ENCODE measurements at places on chromosomes 4 and X.

GRCh38 chr4:53161787-53162433 lies 204.0 kb downstream of the SCFD2 start:
- no peak for DNase-seq

GRCh38 chr4:185920171-185920570 lies 108.2 kb upstream of the SORBS2 start:
- no peak for DNase-seq

DNA sequence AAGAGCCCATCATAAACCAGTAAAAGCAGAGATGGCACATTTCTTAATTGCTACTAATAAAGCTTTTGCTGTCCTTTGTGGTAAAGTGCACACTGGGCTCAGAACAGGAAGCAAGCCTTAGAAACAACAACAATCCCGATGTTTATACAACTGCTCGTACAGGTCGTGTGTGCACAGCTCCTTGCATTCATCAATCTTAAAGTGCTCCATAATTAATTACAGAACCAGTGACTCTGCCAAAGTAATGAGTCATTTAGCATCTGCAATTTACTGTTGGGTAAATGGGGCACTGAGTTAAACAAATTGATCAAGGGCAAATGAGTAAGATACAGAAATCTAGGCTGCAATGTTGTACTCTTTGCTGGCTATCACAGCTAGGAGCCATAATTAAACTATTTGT lies 61.3 kb upstream of the TXK start:
- DNase-seq = no peak

DNA sequence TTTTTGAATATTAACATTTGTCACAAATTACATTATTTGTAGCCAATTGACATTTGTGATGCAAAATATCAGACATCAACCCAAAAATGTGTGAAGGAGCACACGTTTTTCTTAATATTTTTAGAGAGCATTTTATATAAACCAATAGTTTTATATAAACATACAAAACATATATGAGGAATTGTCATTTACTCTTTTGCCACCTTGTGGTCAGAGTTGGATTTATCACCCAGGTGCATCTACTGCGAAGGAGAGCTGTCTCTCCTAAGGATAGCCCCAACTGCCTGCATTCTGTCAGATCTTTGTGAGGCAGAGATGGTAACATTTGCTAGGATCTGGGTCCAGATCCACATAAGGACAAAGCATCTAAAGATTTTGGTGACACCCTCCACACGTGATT lies 2.5 kb upstream of the USP27X start:
- peak; percentile 54 for DNase-seq

DNA sequence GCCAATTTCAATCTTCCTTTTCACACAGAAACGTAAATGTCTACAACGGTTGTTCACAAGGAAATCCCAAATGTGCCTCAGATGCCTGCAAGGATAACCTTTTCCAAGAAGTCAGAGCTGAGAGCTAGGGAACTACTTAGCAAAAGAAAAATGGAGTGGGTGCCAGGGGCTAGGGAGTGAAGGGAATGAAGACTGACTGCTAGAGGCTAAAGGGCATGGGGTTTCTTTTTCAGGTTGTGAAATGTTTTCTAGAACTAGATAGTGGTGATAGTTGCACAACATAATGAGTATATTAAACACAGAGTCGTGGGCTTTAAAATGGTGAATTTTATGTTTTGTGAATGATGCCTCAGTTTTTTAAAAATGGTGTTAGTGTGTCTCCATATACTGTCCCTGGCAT lies 53.4 kb downstream of the CD99L2 start:
- DNase-seq = no peak

DNA sequence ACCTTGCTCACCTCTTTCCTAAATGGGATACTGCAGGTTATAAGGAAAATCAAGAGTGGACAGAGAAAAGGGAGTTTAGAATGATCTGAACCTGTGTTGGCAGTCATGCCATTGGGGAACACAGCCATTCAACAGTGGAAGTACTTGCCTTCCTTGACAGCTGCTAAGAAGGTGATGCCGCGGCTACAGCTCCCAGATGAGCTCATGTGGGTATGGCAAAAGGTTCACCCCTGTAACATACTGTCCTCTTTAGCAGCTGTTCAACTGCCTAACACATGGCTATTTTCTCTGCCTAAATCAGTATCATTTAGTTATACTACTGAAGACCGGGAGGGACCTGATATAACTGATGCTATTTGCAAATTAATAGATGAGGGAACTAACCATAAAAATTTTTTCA lies 76.8 kb downstream of the DCHS2 start:
- no peak for DNase-seq

GRCh38 chr4:184282251-184282713 lies 64.6 kb upstream of the ENPP6 start:
- DNase-seq = peak; percentile 38

DNA sequence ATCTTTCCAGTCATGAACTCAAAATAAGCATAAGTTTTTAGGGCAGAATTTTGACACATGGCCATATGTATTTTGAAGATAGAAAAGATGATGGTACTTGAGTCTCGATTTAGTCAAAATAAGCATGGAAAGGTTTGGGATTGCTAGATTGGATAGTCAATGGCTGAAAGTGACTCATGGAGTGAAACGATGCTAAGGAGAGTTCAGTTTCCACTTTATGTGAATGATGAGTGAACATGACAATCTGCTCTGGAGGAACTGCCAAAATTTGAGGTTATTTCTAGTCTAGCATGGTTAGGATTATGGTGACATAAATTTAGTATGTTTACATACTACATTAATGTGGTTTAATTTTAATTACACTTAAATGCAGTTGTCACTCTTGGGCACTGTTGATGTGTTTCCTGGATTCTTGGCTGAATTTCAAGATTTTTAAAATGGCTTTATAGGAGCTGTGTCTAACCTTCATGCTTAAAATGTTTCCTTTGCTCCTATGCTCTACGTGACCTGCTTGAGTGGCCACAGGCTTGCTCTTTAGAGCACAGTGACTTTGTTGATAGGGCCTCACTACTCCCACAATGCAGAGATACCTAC lies 17.1 kb downstream of the DDX3X start:
- peak; percentile 34 for DNase-seq

GRCh38 chr4:71360844-71361243 lies 22.0 kb downstream of the SLC4A4 start:
- no peak for DNase-seq

DNA sequence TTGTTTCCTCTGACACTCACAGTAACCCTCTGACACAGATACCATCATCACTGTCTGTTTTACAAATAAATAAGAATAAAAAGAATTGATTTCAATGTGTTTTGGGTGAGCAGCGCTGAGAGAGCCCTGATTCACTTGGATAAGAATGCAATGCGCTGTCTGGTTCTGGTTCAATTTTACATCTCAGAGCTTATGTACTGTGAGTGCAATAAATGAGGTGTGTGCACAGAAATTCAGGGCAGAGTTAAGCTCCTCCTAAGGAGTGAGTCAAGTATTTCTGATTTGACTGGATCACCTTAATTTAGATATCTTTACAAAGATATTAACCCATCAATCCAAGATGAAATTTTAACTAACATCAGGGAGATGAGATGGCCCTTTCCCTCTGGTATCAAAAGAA lies 11.2 kb downstream of the FAM9C start:
- no peak for DNase-seq

- DNase-seq = no peak
Observed at GRCh38 chrX:14354521-14354920, 174.8 kb upstream of the GLRA2 start.

DNA sequence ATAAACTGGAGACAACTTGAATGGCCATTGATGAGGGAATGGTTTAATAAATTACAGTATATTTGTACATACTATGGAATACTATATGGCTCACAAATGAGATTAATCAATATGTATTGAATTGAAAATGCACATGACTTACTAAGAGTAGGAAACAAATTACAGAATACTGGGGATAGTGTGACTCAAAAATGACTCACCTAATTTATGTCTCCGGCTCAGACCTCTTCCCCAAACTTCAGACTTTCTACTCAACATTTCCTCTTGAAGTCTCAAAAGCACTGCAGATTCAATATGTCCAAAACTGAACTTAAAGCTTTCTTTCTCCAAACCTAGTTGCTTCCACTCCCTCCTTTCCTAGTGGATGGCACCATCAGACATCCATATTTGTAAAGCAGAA lies 28.8 kb upstream of the GRIA3 start:
- no peak for DNase-seq

DNA sequence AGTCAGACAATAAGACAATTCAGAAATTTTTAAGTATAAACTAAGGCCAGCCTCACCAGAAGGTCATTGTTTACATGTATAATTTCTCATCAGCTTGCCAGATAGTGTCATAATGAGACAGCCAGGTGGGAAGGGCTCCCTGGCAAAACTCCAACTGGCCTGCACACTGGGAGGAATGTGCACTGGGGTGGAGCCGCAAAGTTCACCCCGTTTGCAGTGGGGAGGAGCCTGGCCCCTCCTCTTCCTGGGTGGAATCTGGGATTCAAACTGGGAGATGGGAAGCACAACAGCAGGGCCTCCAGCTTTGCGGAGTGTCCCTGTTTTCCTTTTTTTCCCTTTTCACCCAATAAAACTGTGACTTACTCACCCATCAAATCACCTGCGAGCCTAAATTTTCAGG lies 329.9 kb downstream of the SMARCA1 start:
- DNase-seq = no peak

GRCh38 chr4:118898684-118899138 lies 10.1 kb downstream of the SYNPO2 start:
- no peak for DNase-seq

GRCh38 chrX:85379174-85379907 lies at the start of gene POF1B:
POF1B (minus strand) TSS chrX:85379665; CDS start chrX:85379454, 211 bp downstream.
- DNase-seq = peak; percentile 8

DNA sequence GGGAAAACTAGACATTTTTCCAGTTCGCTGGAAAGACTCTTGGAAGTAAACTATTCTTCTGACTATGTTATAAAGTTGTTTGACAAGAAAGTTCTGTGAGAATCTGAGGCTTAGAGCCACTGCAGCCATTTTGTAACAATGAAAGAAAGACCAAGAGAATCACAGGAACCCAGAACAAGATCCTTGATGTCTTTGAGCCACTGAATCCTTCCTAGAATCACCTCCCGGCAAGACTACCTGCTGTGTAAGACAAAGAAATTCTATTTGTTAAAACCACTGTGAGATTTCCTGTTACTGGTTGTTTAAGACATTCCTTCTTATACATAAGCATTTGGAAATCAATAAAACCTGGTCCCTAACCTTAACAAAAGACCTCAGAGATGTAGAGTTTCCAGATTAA lies 175.7 kb upstream of the RASGEF1B start:
- no peak for DNase-seq

DNA sequence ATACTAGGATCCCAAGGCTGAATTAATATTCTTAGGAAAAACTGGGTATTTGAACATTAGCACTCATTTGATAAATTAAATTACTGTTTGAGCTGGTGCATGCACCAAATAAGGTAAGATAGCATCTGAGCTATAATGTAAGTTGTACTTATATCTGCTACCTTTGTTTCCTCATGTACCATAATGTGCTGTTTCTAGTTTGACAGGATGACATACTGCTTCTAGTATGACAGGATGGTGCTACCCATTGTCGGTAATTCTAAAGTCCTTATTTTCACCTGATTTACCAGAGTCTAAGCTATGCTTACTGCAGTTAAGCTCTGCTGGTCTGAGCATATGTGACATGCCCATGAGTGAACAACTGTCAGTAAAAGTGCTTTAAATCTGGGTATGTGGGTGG lies 1017.5 kb upstream of the IGFBP7 start:
- DNase-seq = no peak

DNA sequence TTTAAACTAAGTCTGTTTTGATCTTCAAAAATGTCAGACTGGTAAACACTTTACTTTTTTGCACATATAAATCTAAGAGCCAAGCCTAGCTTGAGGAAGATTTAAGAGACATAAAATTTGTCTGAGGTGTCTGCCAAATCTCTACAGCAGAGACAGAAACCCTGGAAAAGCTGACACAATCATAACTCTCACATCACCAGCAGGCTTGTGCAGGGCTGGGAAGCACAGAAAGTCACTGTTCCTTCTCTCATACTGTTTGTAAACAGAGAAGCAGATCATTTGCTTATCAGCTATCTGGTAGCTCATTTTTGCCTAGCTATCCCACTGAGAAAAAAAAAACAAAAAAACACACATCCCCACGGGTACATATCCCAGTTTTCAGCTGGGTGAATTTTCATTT lies 7.0 kb downstream of the ENOX2 start:
- DNase-seq = no peak

DNA sequence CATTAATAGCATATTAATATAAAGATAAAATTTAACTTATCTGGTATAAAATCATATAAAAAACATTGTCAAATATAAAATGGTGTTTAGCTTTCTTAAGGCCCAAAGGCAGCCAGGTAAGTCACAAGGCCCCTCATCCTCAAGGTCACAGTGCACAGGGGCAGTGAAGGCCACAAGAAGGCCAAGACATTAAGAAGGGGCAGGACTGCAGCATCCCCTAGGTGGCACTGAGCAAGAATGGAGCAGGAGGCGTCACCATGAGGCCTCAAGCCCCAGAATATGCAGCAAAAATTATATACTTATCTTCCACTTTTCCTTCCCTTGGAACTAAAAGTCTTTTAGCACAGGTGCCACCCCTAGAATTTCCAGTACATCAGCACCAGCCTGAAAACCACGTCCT lies 49.5 kb upstream of the MAGEA8 start:
- DNase-seq = no peak

DNA sequence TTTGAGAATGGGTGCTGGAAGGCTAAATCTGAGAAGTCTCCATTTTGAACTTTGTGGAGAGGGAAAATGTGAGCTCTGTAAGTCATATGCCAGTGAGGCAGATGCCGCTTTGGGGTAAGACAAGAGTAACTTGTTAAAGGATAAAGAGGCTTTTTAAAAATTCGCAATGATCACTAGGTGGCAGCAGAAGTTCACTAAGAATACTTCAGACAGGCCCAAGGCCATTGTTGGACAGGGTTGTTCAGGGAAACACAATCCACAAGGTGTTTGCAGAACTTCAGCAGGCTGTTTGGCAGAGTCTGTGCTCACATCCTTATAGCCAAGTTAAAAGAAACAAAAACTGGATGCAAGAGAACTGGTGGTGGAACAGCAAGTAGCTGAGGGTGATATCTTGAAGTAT lies 13.7 kb upstream of the PIGA start:
- no peak for DNase-seq

DNA sequence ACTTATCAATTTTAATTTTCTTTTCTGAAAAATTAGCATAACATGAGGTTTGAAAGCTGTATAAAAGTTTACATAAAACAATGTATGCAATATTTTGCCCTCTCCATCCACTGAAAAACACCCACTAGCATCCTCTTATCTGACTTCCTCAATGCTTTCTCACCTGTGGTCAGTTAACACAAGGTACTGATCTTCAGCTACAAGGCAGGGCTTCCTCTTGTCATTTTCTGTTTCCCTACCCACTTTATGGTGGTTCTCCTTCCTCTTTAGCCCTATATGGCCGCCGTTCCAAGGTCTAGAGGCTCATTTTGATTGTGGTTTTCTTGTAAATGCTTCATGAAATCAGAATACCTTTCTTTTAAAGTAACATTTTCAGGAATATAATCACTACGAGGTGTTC lies 618.6 kb upstream of the CPEB2 start:
- DNase-seq = no peak

- DNase-seq = no peak
Observed at GRCh38 chr4:26763063-26763462, 97.6 kb upstream of the STIM2 start.
